ENCODE measurements at places on chromosomes 6 and 20.
A peak's percentile ranks its signal among the peaks of the same experiment; 100 is the strongest.

DNA sequence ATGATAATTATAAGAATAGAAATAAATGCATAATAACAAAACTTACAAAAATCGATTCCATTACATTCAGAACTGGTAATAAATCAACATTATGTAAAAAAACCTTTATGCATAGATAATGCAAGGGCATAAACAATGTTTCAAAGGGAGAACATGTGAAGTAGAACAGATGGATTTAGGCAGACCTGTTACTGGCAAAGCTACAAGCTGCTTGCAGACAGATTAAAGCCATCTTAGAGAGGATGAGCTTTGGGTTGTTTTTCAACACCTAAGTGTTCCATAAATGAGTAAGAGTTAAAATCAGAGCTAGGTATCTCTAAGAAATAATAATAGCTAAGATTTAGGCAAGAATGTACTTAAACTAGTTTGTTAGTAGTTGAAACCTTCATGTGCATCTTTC is 37.2 kb downstream of the SNAP25 start:
- DNase-seq = no peak

GRCh38 chr20:61460261-61461052 is 208.4 kb downstream of the CDH4 start:
- no peak for DNase-seq

GRCh38 chr6:85472744-85473143 is 22.9 kb downstream of the NT5E start:
- DNase-seq = no peak

GRCh38 chr6:25369433-25370177 is 90.4 kb downstream of the CARMIL1 start:
- DNase-seq = no peak

DNA sequence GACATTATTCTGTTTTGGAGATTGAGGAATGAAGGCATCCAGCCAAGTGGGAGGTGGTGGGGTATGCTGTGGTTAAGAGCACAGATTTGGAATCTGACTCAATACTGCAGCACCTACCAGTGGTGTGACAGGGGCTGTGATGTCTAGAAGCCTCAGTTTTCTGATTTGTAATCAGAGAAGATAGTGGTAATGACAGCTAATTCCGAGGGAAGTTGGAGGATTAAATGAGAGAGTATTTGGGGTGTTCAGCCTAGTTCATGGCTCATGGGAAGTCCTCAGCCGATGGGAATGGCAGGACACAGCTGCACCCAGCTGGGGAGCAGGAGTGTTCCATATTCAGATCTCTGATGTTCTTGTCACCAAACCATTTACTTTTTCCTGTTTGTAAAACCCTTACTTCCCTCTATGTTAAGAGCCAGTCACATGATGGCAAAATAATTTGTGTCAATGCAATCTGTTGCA is 9.3 kb downstream of the SLC9A8 start:
- DNase-seq = no peak

- DNase-seq = no peak
These were observed 1.3 kb downstream of the LKAAEAR1 start for GRCh38 chr20:64082820-64083377.

- no peak for DNase-seq
These were observed 447.9 kb upstream of the FKBP1C start for GRCh38 chr6:62763125-62763912.

GRCh38 chr6:18264923-18265377 is 620 bp upstream of the DEK start:
- DNase-seq = no peak

DNA sequence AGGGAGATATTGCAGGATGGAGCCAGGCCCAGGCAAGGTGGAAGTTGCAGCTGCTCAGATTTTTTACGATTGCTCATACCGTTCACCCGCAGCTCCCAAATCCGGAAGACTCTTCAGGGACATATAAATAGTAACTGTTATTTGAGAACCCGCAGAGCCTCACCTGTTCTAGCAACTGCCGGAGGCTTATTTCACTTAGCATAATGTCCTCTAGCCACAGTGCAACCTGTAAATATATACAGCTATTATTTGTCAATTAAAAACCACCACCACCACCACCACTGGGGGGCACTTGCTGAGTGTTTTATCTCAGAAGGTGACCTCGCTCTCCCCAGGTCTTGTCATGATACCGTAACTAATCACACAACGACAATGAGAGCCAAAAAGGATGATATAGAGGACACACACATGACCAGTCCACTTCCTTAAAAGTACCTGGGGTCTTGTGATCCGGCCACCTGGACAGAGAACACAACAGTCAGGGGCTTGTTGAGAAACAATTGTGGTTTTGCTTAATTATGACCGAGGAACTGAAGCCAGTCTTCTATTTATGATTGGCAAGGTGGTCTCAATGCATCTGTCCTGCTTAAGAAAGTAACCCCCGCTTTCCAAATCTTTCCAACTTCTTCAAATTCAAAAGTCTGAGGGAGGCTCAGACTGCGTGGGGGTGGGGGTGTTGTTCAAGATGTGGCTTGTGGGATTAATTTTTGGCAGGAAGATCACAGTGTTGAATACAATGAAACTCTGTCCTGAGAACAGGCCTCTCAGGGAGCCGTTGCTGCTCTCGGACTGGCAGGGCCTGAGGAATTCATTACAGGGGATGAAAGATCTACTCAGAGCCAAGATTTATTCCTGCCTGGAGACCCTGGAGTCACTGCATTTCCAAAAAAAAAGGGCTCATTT is 107.7 kb upstream of the PRND start:
- peak; percentile 60 for DNase-seq

DNA sequence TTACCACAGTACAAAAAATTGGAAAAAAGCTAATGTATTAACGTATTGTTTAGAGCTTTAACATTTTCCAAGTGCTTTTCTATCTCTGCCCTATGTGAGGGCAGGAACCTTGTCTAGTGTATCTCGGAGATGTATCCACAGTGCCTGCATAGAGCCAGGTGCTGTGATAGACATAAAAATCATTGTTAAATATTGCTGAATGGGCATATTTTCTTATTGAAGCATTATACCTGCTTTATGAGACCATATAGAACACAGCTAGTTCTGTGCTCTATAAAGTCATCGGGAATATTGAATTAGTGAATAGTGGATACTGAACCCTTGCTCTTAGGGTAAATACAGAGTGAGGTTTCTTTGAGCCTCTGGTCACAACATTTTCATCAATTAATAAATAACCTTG is 163.0 kb downstream of the RNF144B start:
- DNase-seq = no peak

DNA sequence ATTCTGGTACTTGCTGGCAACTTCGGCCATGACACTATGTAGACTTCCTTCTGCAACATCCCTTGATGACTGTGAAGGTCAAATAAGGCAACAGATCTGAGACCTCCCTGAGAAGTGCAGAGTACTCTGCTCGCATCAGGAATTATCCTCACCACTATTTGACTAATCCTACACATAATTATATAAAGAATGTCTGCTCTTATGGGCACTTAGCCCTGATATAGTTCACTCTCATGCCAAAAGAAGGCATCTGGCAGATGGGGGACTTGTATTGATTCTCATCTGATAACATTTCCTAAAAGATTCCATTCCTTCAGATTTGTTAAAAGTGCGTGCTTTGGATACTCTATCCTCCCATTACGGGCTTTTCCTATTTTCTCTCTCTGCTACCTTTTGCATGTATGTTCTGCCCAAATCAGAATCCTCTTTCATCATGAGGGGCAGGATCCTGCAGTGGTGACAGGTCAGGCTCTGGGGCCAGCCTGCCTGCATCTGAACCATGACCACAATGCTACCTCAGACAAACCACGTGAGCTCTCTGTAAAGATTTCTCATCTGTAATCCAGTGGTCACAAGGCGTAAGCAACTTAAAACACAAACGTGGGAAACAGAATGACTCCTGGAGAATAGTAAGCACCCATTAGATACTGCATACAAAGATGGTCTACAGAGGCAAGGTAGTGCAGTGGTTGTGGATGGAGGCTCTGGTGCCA is 134.0 kb downstream of the GJA10 start:
- DNase-seq = no peak

DNA sequence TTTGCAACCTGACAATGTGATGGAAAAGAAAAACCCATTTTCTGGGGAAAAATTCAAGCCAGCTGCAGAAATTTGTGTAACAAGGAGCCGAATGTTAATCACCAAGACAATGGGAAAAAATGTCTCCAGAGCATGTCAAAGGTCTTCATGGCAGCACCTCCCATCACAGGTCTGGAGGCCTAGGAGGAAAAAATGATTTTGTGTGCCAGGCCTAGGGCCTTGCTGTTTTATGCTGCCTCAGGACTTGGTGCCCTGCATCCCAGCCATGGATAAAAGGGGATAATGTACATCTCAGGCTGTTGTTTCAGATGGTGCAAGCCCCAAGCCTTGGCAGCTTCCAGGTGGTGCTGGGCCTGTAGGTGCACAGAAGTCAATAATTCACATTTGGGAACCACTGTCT is 747.7 kb downstream of the C6orf118 start:
- no peak for DNase-seq
